Activated CD4-positive, alpha-beta T cell treated with anti-CD3 and anti-CD28 coated beads, Interleukin-2, amount 50 U/mL, for 1 hour (primary cell): ENCODE measurements at places on chromosomes 4 and X.

DNA sequence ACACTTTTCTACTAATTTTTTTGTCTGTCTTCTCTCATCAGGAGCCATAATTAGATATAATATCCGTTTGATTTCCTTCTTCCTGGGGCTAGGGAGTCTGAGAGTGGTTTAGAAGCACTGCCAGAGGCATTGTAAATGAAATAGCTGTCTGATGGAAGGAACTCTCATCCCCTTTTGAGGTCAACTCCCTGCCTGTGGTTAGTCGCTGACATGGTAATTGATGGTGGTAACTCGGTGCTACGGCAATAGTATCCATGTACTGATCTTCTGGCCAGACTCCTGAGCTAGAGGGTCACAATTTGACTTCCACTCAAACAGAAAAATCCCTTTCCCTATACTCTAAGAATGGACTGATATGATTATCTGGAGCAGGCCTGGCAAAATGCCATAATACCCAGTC, 108.1 kb upstream of the TRPC5 start:
- DNase-seq = no peak

DNA sequence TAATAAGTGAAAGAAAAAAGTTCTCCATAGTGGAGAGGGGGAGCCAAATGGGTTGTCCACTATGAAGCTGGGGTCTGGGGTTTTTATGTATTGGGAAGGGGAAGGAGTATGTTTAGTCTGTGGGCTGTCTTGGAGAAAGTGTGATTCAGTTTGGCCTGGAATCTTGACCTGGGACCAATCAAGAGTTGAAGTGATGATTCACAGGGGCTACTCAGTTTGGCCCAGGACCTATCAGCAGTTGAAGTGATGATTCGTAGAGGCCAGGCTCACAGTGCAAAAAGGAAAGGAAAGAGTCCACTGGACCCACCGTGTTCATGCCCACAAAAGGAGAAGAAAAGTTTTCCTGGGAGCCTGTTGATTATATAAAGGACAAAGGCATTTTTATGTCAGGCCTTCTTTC, 47.3 kb upstream of the RAB9B start:
- no peak for DNase-seq

DNA sequence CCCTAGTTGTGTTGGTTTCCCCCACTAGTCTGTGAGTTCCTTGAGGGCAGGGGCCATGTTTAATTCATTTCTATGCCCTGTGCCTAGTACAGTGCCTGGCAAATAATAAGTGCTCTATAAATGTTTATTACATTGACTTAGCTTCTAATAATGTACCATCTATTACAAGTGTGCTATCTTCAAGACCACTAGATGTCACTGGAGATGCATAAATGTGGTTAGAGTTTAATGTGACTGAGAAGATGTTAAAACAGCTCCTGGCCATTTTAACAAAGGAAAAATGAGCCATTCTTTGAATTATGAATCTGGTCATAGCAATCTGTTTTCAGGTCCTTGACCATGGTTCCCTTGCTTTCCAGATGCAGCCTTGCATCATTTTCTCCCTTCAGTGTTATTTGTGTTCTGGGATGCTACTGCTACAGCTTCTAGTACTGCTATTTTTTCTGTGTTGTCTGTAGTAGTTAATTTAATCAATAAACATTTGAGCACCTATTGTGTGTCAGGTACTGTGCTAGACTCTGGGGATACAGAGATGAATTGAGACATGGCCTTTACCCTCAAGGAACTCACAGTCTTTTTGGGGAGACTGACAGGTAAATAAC, 43.2 kb downstream of the SLC9A6 start:
- no peak for DNase-seq

GRCh38 chrX:13937370-13938050, 92.2 kb downstream of the GEMIN8 start:
- no peak for DNase-seq

- DNase-seq = no peak
These were observed 116.3 kb downstream of the DHX15 start for GRCh38 chr4:24468071-24468470.

GRCh38 chrX:153646620-153647373, at the start of gene DUSP9:
Gene DUSP9, plus strand, starts transcription at chrX:153647203. Its CDS starts 751 bp downstream, at chrX:153647954.
- DNase-seq = no peak

DNA sequence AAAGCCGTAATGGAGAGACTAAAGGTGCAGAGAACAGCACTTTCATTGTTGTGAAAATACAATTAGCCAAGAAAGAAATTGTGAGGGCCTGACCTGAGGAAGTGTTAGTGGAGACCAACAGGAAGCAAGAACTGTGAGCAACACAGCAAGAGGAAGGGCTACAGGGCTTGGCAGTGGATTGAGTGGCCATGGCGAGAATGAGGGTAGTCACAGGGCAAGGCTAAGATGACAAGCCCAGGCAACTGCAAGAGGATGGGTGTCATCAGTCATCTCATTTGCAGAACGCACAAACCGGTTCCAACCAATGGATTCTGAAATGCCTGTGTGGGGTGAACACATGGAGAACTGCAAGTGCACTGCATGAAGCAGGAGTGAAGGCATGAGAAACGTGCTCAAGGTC, 3.6 kb downstream of the SLC10A6 start:
- no peak for DNase-seq

- no peak for DNase-seq
These were observed 102.3 kb downstream of the MID1 start for GRCh38 chrX:10518073-10518472.

GRCh38 chr4:169998981-169999380, 27.2 kb downstream of the MFAP3L start:
- DNase-seq = no peak

DNA sequence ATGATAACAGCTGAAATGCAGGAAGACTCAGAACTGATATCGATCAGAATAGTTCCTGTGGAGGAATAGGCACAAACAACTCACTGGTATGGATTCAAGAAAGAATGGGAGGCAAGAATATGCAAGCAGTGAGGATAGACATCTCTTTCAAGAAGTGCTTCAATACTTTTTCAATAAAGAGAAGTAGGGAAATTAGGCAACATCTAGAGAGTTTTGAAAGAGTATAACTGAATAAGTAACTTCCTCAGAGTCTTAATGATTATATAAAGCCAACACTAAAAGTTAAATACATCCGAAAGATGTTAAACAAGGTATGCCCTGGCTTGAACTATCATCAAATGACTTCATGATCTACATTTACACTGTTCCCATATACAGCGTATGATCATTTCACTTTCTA, 1443.0 kb downstream of the PCDH7 start:
- no peak for DNase-seq

GRCh38 chr4:3257103-3257555, 8.2 kb downstream of the MSANTD1 start:
- no peak for DNase-seq

DNA sequence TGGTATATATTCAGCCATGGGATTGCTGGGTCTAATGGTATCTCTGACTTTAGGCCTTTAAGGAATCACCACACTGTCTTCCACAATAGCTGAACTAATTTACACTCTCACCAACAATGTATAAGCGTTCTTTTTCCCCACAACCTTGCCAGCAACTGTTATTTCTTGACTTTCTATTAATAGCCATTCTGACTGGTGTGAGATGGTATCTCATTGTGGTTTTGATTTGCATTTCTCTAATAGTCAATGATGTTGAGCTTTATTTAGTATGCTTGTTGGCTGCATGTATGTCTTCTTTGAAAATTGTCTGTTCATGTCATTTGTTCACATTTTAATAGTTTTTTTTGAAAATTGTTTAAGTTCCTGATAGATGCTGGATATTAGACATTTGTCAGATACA, 235.2 kb downstream of the HEPH start:
- DNase-seq = no peak

- no peak for DNase-seq
These were observed 365.5 kb downstream of the RAB28 start for GRCh38 chr4:13118633-13119032.

GRCh38 chr4:163077680-163078079, 89.0 kb downstream of the NAF1 start:
- DNase-seq = no peak

- DNase-seq = no peak
These were observed 46.8 kb downstream of the CRLF2 start for GRCh38 chrX:1165535-1166196.

DNA sequence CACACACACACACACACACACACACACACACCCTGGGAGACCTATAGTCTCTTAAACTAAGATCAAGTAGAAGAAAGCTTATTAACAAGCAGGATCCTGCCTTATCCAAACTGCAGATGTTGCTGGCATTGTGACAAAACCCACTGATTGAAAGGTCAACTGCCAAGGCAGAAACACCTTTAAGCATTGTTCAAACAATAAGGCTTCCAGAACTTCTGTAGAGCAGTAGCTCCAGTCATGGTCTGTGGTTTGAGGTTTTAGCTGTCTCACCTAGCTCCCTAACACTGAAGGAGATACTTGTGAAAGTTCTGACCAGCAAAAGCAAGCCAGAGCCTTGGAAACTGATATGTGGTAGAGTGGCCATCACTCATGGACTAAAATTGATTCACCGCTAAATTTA, 59.8 kb downstream of the PTCHD1 start:
- DNase-seq = no peak

- no peak for DNase-seq
These were observed 181.1 kb downstream of the MGST2 start for GRCh38 chr4:139846766-139847165.

DNA sequence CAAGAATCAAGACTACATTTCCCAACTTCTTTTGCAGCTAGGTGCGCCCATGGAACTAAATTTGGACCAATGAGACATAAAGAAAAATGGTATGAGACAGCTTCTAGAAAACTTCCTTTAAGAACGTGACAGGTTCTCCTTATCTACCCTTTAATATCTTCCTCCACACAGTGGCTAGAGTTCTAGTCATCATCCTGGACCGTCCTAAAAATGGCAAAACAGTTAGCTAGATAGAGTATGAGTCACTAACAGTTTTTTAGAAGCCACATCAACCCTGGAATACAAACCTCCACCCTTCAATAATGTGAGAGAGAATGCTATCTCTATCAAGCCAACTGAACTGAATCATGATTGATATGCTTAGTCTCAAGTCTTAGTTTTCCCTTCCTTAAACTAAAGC, 267.9 kb upstream of the SLC7A11 start:
- no peak for DNase-seq

GRCh38 chr4:40702800-40703151, 47.0 kb upstream of the NSUN7 start:
- no peak for DNase-seq

DNA sequence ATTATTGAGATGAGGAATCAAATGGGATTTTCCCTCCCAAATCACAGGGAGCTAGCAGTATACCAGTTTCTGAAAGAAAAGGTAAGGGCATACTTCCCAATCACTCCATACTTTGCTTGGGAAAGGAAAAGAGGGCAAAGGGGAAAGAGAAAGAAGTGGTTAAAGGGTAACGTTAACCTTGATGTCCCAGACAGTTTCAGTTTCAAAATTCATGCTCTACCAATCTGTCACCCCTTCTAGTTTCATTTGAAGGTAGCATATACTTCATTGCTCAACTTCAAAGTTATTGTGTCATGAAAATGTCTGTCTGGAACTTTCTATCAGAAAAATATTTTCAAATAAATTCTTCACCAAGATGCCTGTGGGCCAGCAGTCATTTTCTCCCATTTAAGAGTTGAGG, 16.0 kb downstream of the TNMD start:
- no peak for DNase-seq

DNA sequence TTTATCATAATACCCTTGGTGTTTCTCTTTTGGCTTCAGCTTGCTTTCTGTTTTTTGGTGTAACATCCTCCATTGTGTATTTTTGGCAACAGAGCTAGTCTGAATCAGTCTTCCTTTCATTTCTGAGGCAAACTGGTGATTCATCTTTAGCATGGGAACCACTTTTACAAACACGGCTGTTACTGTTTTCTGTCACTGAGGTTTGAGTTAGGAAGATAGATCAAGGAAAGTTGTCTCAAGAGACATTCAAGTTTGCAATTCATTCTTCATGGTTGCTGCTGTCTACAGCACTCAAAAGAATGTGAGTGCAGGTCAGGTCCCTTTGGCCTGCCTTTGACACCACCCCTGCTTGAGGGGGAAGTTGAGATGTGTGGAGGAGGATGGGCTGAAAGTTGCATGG, 36.3 kb downstream of the IL21 start:
- no peak for DNase-seq

GRCh38 chr4:159926871-159927270, 824.0 kb downstream of the RAPGEF2 start:
- no peak for DNase-seq

DNA sequence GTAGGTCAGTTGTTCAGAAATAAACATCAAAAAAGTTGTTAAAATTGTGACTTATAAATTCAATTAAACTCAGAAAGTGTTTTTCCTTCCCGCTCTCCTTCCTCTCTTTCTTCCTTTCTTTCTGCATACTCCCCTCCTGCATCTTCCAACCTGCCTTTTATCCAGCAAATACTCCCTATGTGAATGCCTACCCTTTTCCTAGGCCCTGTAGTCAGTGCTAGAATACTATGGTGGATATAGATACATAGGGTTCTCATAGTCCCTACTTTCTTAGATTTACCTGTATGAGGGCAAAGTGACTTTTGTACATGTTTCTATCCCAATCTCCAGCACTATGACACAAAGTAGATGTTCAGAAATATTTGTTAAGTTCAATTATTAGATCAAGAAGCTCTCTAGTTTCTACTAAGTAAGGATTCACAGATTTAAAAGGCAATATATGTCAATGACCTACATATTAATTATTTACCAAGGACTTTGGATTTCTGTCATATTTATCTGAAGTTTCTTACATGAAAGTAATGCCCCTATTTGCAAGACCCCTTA, 732 bp downstream of the SULT1E1 start:
- DNase-seq = no peak

DNA sequence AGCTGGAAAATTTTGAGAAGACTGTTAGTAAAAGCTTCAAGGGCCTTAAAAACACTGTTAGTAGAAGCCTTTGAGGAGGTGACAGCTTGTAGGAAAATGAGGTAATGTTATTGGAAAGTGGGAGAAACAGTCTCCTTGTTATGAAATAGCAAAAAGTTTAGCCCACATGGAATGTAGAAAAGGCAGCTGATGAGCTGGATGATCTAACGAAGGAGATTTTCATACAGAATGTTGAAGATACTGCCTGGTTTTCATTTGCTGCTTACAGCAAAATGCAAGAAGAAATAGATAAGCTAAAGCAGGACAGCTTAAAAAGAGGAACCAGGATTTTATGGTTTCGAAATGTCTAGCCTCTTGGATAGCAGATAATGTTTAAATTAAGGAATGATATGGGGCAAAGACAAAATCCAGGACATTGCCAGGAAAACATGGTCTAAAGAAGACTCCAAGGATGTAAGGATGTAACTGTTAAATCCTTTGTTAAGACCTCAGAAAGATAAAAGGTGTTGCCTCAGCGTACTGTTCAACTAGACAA, 10.2 kb upstream of the STBD1 start:
- DNase-seq = no peak

DNA sequence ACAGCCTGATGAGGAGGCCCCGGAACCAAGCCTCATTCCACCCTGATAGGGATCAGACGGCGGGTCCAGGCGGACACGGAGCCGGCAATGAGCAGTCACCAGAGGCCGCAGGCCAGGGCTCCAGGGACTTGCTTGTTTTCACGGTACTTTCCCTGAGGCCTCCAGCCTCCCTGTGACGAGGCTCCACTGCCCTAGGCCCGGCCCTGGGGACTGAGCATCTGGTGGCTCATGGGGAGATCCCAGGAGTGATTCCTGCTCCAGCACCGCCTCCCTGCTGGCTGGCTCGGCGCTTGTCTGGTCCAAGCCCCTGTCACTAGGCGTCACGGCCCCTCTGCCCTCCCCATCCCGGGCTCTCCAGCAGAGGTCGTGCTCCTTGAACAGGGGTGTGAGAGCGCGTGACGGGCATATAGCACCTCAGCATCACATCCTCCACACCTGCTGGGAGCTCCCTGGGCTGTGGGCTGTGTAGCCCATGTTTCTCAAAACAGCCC, 14.1 kb downstream of the HTRA3 start:
- no peak for DNase-seq
